ENCODE measurements at places on chromosomes 6 and 20. TPM values are rescaled to one million over a fixed set of nuclear protein-coding genes. Genes with fewer than 3 reads are reported as not detected.

The CST1 gene
- total RNA-seq, result 2.3 TPM

The CTAGE9 gene
- total RNA-seq, result not detected

The TTK gene
- total RNA-seq, result not detected

DNA sequence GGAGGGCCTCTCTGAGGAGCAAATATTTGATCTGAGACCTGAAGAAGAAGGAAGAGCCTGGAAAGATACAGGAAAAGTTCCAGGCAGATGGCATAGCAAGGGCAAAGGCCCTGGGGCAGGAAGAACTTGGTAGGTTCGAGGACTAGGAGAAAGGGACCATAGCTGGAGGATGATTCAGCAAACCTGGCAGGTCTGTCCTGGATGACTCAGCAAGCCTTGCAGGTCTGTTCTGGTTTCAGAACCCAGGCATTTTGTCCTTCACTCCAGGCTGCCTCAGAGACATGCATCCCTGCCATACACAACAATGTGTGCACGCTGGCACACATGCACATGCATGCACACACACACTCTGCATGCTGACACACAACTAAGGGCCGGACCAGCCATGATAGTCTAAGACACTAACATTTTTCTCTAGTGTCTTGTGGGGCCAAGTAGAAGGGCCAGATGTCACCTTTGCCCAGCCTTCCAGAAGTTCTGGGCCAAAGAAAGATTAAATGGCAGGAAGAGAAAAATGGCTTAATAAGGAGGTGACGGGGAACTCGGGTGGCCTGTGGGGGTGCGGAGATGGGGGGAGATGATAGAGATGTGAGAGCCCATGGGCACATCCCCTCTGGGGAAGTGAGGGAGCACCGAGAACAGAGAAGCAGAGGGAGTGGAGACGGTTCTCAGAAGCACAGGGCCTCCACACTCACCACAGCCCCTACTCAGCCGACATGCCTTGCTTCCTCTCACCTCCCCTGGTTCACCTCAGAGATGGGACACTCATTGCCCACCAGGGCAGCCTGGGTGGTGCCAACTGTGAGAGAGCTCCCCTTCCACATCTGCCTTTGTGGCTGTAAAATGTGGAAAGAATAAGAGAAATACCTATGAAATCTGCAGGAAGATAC lies 15.4 kb upstream of the TRIB3 start:
- DNase-seq, result no peak

GRCh38 chr20:12715991-12716680 lies 292.6 kb upstream of the SPTLC3 start:
- no peak for DNase-seq

DNA sequence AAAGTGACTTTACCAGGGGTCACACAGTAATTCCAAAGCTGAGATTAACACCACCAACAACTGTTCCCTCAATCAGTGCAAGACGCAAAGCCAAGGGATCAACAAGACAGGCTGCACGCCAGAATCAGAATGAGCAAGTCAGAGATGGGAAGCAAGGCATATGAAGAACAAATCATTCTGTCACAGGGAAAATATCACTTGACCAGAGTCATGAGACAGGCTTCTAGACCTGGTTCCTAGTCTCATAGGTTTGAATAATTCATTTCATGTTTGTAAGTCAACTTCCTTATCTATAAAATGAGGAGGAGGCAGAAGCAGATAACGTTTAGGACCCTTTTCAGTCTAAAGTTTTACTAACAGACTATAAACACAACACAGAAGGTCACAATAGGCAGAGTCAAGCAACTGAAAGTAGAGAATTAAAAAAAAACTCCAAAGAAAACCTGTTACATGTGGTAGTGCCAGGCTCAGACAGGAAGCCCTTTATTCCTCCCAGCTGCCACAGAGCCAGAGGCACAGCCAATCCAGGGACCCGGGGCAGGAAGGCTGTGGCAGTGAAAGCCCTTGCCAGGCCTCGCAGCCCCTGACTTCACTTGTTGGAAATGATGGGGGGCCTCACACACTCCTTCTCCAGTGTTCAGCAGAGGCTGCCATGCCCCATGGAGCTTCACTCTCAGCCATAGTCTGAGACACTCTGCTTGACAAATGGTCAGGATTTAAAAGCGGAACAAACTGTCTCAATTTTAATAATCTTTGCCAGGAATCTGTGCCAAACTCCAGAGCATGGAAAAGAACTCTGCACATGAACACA lies 29.2 kb upstream of the DST start:
- peak; percentile 31 for DNase-seq

DNA sequence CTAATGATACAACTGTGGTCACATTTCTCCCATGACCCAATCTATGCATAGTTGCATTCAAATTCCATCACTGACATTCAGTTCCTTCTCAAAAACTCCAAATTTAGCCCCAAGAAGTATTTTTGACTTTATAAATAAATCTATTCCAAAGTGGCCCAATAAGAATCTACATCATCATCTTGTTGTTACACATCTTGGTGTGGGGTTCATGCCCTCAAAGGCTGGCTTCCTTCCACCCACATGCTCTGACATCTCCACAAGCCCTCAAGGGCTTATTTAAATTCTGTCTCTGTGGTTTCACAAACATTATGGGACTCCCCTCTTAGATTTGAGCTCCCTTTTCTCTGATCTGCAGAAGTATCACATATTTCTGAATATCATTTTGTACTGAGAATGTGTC lies 585.3 kb upstream of the BTBD3 start:
- DNase-seq, result no peak

- DNase-seq, result no peak
Observed at GRCh38 chr6:79671600-79672266, 40.6 kb downstream of the SH3BGRL2 start.

DNA sequence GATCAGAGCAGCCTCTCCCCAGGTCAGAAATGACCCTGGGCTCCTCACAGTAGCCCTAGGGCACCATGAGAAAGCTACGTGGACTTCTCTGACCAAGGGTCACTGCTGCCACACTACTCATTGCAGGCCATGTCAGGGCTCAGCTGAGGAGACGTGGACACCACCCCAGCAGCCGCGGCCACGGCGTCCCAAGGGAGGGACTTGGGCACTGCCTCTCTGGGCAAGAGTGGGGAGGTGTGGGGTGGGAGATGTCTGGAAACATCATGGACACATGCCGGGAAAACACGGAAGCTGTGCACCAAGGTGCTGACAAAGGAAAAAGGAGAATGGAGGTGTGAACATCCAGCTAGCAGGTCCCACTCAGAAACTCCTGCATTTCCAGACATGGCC lies 9.0 kb downstream of the GMEB2 start:
- no peak for DNase-seq

DNA sequence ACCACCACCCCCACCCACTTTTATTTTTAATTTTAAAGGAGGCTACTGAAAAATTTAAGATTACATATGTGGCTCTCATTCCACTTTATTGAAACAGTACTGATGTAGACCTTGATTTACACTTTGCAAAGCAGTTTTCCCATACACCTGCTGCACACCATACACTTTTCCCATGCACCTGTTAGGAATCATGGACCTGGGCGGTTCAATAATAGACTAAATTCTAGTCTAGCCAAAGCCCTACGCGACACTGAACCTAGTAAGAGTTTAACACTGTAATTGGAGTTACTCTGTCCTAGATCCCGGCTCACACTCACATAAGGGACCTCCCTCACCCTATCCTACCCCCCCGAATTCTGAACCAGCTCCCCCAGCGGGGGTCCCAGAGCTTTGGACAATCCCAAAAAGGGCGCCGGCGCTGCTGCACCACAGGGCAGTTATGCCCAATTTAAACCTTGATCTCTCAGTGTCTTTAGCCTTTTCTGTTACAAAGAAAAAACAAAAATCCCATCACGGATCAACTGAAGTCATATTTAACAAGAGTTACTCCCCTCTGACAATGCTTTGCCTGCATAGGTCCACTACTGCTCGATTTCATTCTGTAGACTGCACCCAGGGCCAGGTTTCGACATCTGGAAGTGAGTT lies 2.4 kb upstream of the GCLC start:
- DNase-seq, result no peak

DNA sequence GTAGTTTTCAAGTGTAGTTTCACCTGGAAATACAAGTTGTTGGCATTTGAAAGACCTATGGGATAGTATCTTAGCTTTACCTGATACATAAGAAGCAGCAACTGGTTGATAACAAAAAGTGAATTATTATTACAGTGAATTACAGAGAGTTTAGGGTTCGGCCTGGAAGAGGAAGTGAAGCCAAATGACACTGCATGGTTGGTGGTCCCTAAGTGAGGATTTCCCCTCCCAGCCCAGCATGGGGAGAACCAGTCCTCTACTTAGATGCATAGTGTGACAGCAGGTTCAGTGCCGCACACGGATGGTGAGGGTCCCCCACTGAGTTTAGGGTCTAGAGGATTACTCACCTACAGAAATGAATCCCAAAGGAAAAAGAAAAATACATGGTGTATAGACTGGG lies 18.1 kb downstream of the HLA-DPB1 start:
- DNase-seq, result no peak

DNA sequence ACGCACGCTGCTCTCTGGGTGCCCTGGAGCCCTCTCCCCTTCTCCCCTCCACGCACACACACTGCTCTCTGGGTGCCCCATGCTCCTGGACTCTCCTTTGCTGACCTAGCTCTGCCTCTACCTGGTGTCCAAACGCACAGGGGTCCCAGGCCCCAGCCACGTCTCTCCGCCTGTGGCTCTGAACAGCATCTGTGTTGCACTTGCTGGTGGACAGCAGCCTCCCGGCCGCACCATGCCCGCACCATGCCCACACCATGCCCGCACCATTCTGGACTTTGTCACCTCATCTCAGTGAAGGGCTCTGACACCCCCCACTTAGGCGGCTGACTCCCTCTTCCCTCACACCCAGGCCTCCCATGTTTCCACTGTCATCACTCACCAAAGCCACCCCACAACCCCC lies 21.8 kb downstream of the TCFL5 start:
- DNase-seq, result no peak

DNA sequence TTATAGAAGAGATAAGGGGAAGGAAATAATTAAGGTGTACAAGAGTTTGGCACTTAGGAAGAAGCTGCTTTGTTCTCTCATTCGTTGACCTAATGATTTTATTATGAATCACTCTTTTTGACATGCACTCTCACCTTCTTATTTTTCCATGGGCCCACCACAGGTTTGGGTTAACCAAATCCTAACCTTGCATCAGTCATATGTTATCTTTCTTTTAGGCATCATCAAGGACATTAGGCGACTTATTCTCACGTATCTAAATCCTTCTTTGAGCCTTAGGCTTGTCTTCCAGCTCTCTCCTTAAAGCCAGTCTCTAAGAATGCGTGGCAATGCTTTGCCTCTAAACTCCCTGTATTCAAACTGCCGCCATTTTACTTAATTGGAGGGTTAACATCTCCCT lies 58.3 kb downstream of the TNFRSF21 start:
- no peak for DNase-seq

DNA sequence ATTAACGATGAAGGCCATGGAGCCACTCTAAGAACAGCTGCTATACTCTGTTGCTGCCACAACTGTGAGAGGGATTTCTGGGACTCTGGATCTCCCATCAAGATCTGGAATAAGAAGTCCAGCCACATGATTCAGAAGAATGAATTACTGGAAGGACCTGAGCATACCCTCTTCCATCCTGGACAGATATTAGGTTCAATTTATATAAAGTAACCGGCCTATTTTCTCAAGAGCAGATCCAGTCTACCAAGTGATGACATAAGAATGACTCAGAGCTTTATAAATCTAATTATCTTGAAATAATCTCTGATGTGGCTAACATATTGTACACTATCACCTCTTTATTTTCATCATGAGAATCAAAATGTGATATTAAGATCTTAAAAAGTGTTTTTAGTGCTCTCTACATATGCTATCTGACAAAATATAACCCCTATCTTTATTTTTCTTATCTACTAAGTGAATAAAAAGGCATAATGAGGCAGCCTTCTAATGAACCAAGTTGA lies 45.1 kb downstream of the COL9A1 start:
- DNase-seq, result no peak

- DNase-seq, result no peak
Observed at GRCh38 chr6:3625980-3626563, 125.4 kb downstream of the PXDC1 start.

DNA sequence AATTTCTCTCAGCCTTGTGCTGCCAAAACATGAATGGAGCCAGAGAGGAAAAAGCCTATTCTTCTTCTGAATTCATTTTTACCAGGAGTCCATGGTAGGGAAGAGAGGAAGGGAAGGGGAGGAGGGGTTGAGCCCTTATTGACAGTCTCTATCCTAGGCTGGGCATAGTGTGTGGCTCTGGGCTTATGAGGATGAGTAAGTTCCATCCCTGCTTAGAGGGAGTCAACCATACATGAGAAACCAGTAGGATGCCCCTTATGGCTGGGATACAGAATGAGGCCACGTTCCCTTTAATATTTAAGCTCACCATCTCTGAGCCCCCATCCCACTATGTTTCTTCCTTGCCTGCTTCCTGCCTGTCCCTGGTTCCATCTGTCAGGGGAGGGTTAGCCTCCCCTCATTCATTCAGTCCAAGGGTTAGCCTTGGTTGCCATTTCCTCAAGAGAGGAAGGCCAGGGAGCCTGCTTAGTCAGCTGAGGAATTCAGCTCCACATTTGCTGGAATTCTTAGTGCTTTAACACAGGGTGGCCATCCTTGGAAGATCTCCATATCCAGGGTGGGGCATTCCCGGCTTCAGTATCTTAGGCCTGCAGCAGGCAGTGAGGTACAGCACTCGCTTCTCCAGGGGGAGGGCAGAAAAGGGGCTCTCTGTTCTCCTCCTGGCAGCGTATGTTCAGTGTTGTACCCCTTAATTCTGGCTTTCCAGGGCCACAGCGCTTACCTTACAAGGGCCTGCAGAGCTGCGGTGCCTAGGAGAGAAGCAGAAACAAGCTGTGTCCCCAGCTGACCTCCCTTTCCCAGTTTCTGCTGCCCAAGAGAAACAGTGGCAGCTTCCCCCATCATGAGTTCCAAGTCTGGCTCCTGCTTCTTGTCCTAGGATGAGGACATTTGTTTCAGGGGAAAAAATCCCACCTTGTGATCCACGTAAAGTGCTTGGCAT lies 12.5 kb downstream of the SIRT5 start:
- DNase-seq, result no peak
